ENCODE measurements at places on chromosomes 12 and 14. TPM values are rescaled to one million over a fixed set of nuclear protein-coding genes. Genes with fewer than 3 reads are reported as not detected.

DNA sequence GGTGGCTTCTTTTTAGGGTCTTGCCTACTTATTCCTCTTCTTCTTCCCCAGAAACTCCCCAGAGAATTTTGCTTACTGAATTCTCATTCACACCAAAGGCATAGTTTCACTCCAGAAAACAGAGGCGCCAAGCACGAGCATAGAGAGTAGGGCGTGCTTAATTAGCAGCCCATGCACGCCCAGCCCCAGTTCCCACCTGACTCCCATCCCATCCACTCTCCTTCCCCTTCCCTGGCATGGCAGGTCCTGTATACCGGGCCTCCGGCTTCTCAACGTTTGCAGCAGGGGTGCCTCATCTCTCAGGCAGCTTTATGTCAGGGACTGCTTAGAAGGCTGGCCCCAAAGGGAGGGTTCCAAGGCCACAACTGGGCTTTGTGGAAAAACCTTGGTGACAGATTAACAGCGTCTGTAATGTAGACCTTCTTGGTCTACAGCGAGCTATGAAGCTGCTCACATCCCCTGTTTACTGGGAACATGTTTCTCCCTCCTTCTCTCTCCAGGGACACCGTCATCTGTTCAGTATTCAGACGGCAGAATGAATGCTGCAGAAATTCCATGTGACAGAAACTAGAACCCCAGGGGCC is 62.7 kb downstream of the ACTN1 start:
- no peak overlapping the region for H3K4me3 ChIP-seq
- no peak overlapping the region for H3K27ac ChIP-seq
- H3K27me3 ChIP-seq, result no peaks in the 10 kb centered on the region
- H3K36me3 ChIP-seq, result peaks cover 52% of the 10 kb centered on the region
- H3K4me1 ChIP-seq, result peaks cover under 1% of the 10 kb centered on the region

GRCh38 chr12:100453951-100454350 is 19.7 kb upstream of the NR1H4 start:
- no peak overlapping the region for H3K4me3 ChIP-seq
- H3K27me3 ChIP-seq, result no peaks in the 10 kb centered on the region
- DNase-seq, result no peak

- H3K27me3 ChIP-seq, result no peaks in the 10 kb centered on the region
- DNase-seq, result peak; percentile 20
- H3K27ac ChIP-seq, result no peak overlapping the region
- H3K4me3 ChIP-seq, result no peak overlapping the region
- no peaks in the 10 kb centered on the region for H3K36me3 ChIP-seq
Measured at GRCh38 chr12:91778938-91779400, 366.7 kb downstream of the BTG1 start.

DNA sequence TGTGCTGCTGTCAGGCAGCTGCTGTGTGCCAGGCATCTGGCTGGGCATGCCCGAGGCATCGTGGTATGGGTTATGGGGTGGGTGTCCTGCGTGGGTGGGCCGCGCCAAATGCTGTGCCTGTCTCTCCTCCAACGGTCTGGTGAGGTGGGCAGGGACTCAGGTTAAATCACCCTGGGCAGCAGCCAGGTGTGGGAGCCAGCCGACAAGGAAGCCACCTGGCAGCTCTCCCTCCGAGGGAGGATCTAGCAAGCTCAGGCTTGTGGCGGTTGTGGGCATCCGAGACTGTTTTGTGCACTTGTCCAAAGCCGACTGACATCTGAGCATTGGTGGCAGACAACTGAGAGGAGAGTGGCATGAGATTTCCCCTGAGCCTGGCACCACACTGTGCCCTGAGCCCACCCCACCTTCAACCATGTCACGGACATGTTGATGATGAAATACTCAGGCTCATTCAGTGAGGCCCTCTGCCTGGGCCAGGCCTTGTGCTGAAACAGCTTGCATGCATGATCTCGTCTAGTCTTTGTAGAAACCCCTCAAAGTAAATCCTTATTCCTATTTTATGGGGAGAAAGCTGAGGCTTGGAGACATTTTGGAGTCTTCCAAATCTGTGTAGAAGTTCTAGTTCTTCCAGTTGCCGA is 181.8 kb upstream of the MYL2 start:
- H3K27ac ChIP-seq, result no peak overlapping the region
- no peak for DNase-seq
- H3K36me3 ChIP-seq, result no peaks in the 10 kb centered on the region
- H3K4me3 ChIP-seq, result no peak overlapping the region
- H3K27me3 ChIP-seq, result no peaks in the 10 kb centered on the region
- no peaks in the 10 kb centered on the region for H3K4me1 ChIP-seq

GRCh38 chr12:118055865-118056773 is 4.9 kb downstream of the WSB2 start:
- no peaks in the 10 kb centered on the region for H3K27me3 ChIP-seq
- peaks cover 32% of the 10 kb centered on the region for H3K4me1 ChIP-seq
- H3K4me3 ChIP-seq, result no peak overlapping the region
- no peak overlapping the region for H3K27ac ChIP-seq
- no peaks in the 10 kb centered on the region for H3K36me3 ChIP-seq

DNA sequence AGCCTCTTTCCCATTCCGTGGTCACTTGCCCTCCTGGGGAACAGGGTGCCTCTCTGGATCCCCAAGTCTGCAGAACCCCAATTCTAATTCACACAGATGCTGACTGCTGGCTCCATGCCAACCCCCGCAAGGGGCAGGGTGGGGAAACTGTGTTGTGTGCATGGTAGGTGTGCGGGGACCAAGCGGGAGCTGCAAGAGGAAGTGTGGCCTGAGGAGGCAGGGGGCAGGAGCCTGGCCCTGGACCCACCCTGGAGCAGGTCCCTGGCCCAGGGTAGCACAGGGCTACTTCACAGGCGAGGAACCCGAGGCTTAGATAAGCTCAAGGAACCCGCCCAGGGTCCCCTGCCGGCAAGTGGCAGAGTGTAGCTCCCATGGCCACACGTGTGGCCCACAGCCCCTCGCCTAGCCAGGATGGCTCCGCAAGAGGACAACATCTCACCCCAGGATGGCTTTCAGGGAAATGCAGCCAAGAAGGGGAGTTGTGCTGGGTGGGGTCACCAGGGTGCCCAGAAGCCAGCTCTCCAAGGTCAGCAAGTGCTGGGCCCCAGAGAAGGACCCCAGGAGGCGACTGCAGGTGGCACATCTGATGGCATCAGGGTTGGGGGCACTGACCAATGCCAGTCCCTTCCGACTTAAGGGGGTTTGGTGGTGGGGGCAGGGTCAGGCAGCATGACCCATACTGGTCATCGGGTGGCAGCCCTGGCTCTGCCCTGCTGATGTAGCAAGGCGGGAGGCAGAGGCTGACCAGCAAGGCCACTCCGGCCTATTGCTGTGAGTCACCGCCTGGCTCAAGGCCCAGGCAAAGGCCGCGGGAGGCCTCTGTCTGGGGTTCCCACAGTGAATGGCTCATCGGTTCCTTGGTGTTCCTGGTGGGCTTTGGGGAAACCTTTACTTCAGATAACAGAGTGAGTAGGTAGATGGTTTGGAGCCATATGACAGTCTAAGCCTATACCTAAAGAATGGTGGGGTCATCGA is 37.3 kb upstream of the EML1 start:
- H3K36me3 ChIP-seq, result no peaks in the 10 kb centered on the region
- DNase-seq, result peak; percentile 90
- peaks cover 47% of the 10 kb centered on the region for H3K4me1 ChIP-seq
- peak overlapping the region; percentile 49 for H3K27ac ChIP-seq
- no peaks in the 10 kb centered on the region for H3K27me3 ChIP-seq

DNA sequence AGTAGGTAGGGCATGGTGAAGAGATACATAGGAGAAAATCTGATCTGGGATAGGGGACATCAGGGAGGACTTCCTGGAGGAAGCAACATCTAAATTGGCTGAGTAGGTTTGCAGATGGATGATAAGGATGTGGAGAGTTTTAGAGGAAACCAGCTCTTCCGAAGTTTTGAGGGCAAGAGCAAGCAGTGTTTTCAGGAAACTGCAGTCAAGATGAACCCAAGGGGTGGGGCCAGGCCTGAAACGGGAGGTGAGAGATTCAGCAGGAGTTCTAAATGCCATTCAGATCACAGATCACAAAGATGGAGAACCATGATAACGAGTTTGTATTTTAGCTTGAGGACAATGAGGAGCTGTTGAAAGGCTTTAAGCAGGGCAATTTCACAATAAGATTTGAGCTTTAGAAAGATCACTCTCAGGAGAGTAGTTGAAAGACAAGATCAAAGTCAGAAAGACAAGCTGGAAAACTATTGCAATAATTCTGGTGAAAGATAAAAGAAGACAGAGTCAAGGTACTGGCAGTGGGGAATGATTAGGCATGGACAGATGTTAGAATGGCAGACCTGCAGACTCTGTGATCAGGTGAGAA is 70.1 kb upstream of the PLXNC1 start:
- no peak overlapping the region for H3K27ac ChIP-seq
- no peak overlapping the region for H3K4me3 ChIP-seq
- H3K4me1 ChIP-seq, result peaks cover 12% of the 10 kb centered on the region
- DNase-seq, result no peak

- DNase-seq, result no peak
- H3K4me1 ChIP-seq, result peaks cover 26% of the 10 kb centered on the region
- H3K36me3 ChIP-seq, result no peaks in the 10 kb centered on the region
- H3K4me3 ChIP-seq, result peak overlapping the region; percentile 70
Measured at GRCh38 chr14:104115691-104116287, 22.6 kb upstream of the KIF26A start.

- no peak overlapping the region for H3K4me3 ChIP-seq
- no peak for DNase-seq
- H3K4me1 ChIP-seq, result peaks cover 17% of the 10 kb centered on the region
- no peaks in the 10 kb centered on the region for H3K27me3 ChIP-seq
- H3K27ac ChIP-seq, result no peak overlapping the region
Measured at GRCh38 chr12:54407183-54407905, 11.7 kb downstream of the ITGA5 start.

DNA sequence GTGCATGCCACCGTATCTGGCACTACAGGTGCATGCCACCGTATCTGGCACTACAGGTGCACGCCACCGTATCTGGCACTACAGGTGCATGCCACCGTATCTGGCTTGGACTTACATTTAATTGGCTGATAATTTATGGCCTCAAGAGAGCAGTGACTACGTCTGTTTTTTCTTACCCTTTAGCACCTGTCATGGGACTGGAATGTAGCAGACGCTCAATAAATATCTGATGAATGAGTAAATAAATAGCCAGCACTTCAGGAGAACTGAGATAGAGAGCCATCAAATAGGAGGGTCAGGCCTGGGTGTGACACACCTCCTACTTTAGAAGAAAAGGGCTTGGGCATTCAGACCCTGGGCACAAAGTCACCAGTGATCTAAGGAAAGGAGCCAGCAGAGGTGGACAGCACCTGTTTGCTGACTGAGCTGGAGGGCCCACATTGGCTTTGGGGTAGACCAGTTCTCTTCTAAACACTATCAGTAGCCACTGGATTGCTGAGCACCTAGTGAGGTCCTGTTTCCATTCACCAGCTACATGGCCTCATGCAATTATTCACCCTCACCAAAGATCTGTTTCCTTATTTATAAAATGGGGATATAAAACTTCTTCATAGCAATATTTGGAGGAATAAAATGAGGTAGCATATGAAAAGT is 50.1 kb downstream of the RFX4 start:
- H3K36me3 ChIP-seq, result no peaks in the 10 kb centered on the region
- no peak for DNase-seq
- H3K27ac ChIP-seq, result no peak overlapping the region
- no peak overlapping the region for H3K4me3 ChIP-seq

GRCh38 chr12:79690142-79690637 is 574 bp downstream of the PAWR start:
- peak overlapping the region; percentile 95 for H3K4me3 ChIP-seq
- peaks cover 4% of the 10 kb centered on the region for H3K4me1 ChIP-seq
- no peaks in the 10 kb centered on the region for H3K27me3 ChIP-seq
- peak overlapping the region; percentile 92 for H3K27ac ChIP-seq
- no peaks in the 10 kb centered on the region for H3K36me3 ChIP-seq
- peak; percentile 35 for DNase-seq

DNA sequence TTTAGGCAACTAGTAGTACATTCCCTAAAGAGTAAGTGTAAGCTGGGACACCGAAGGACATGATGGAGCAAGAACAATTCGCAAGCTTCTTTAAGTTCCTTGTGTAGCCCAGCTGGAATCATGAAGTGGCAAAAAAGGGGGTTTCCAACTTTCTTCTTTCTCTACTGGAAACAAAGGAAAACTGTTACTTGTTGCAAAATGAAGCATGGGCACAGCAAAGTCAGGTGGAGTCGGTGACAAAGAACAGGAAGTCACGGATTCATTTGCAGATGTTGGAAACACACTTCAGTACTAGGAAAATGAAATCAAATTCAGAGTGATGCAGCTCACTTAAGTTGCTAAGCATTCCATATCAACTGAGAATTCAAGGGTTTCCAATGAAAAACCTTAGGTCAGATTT is 706.9 kb upstream of the STXBP6 start:
- no peaks in the 10 kb centered on the region for H3K4me1 ChIP-seq
- H3K4me3 ChIP-seq, result no peak overlapping the region
- no peaks in the 10 kb centered on the region for H3K36me3 ChIP-seq
- no peak for DNase-seq

- no peaks in the 10 kb centered on the region for H3K36me3 ChIP-seq
- H3K4me3 ChIP-seq, result no peak overlapping the region
- no peaks in the 10 kb centered on the region for H3K4me1 ChIP-seq
- DNase-seq, result no peak
- H3K27ac ChIP-seq, result no peak overlapping the region
Measured at GRCh38 chr14:55228261-55228660, 36.9 kb upstream of the DLGAP5 start.

GRCh38 chr14:55581342-55581771 is 1.4 kb downstream of the KTN1 start:
- no peak for DNase-seq
- peak overlapping the region; percentile 98 for H3K4me3 ChIP-seq
- no peaks in the 10 kb centered on the region for H3K36me3 ChIP-seq
- H3K4me1 ChIP-seq, result peaks cover 41% of the 10 kb centered on the region

DNA sequence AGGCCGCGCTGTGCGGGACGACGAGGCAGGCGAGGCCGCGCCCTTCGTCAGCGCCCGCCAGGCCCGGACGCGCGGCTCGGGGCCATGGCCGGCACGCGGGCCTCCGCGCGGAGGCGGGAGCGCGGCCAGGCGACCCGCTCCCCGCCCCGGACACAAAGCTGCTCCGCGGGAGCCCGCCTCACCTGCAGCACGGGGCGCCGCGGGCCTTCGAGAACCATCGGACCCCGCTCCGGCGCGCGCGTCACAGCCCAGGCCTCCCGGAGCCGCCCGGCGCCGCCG is 342 bp downstream of the DICER1 start:
- H3K36me3 ChIP-seq, result no peaks in the 10 kb centered on the region
- H3K4me1 ChIP-seq, result peaks cover 40% of the 10 kb centered on the region
- H3K4me3 ChIP-seq, result peak overlapping the region; percentile 66

DNA sequence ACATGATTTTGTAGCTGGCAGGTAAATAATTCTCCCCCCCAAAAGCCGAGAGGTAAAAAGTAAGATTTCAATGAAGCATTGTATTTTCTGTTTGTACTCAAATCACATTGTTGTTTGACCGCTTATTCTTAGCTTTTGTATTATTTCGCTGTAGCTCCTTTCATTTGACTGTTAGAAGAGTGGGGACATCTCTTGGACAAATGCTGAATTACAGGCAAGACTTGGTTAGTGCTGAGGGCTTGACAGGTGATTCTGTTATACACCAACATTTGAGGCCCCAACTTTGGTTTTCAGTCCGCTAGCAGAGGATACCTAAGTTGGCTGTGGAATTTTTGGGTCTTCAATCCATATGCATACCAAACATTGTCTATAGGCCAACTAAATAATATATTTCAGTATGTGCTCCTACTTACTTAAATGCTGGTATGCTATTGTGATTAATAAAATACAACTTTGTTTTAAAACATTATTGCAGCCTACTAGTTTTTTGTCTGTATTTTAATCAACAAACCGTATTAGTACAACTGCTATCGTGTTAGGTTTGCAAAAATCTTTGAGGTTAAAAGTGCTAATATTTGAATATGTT is 102.2 kb downstream of the ERC1 start:
- no peaks in the 10 kb centered on the region for H3K36me3 ChIP-seq
- H3K4me1 ChIP-seq, result peaks cover 10% of the 10 kb centered on the region
- H3K27me3 ChIP-seq, result no peaks in the 10 kb centered on the region
- H3K4me3 ChIP-seq, result no peak overlapping the region

The LRRC43 gene
- 0.72 TPM for total RNA-seq

The PDZRN4 gene
- total RNA-seq, result 0.39 TPM

The SMIM41 gene
- total RNA-seq, result 4.7 TPM

The REM2 gene
- total RNA-seq, result 6.3 TPM

The HOXC4 gene
- not detected for total RNA-seq

Data from upper lobe of left lung (tissue), 6 donors.